ENCODE measurements at places on chromosomes 6 and 20. TPM values are rescaled to one million over a fixed set of nuclear protein-coding genes. Genes with fewer than 3 reads are reported as not detected.

MYCT1 gene
- total RNA-seq = 2.0 TPM

DNA sequence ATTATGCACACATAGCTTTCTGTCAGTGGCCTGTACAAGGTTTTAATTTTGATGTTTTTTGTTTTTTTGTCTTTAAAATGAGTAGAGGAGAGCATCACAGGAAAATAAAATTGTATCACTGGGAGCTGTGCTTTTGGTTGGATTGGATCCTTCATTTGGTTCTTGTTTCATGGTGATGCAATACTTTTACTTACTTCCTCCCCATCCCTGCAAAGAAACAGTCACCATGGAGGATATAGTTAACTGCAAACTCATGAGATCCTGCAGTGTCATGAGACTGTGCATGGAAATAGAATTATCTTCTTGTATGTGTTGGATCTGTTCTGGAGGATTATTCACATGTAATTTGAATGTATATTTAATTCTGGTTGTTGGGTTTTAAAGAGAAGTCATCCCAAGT is 122.3 kb downstream of the JARID2 start:
- DNase-seq = no peak

DNA sequence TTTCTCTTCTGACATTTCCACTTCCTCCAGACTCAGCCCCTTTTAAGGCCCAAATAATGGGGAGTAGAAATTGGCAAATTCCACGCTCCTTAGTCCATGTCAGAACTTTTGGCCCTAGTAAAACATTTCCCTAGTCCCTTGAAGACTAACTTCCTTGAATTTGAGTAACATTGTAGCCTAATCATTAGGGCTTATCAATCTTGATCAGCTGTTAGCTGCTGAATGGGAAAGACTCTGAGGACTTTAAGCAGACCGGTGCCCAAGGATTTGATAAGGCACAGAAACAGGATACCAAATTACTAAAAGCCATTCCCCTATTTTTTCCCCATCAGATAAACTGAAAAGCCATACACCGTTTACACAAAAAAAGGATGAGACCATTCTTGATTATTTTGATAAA is 37.0 kb upstream of the ECI2 start:
- no peak for DNase-seq

GRCh38 chr20:1005452-1006027 is 3.4 kb upstream of the RSPO4 start:
- peak; percentile 69 for DNase-seq

GRCh38 chr6:123888771-123889513 is 85.3 kb downstream of the NKAIN2 start:
- DNase-seq = no peak

- no peak for DNase-seq
Observed at GRCh38 chr6:40774932-40775331, 187.8 kb upstream of the LRFN2 start.

- no peak for DNase-seq
Observed at GRCh38 chr6:1580109-1580508, 29.6 kb upstream of the FOXC1 start.

- no peak for DNase-seq
Observed at GRCh38 chr20:11302436-11302835, 615.3 kb upstream of the BTBD3 start.

FGD2 gene
- 0.44 TPM for total RNA-seq

DNA sequence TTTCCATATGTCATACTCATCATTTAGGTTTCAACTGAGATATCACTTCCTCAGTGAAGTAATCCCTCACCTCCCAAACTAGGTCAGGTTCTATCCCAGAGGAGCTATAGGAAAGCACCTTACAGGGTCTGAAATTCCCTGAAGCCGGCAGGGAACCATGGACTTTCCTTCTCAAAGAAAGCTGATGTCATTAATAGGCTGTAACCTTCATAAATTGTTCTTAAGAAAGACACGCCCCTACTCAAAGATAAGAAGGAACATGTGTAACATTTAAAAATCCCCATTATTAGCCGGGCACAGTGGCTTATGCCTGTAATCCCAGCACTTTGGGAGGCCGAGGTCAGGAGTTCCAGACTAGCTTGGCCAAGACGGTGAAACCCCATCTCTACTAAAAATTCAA is 50.0 kb upstream of the RNGTT start:
- DNase-seq = no peak

DYNLT2 gene
- total RNA-seq = 1.5 TPM

DNA sequence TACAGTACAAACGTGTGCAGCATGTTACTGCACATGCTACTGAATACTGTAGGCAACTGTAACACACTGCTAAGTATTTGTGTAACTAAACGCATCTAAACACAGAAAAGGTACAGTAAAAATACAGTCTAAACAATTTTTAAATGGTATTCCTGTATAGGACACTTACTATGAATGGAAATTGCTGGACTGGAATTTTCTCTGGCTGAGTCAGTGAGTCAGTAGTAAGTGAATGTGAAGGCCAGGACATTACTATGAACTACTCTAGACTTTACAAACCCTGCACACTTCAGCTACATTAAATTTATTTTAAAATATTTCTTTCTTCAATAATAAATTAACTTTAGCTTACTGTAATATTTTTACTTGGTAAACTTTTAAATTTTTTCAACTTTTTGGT is 225.0 kb upstream of the TENT5A start:
- no peak for DNase-seq

- DNase-seq = no peak
Observed at GRCh38 chr6:137645850-137646249, 151.7 kb upstream of the OLIG3 start.

- no peak for DNase-seq
Observed at GRCh38 chr6:34295721-34296120, 46.9 kb upstream of the SMIM29 start.

DNA sequence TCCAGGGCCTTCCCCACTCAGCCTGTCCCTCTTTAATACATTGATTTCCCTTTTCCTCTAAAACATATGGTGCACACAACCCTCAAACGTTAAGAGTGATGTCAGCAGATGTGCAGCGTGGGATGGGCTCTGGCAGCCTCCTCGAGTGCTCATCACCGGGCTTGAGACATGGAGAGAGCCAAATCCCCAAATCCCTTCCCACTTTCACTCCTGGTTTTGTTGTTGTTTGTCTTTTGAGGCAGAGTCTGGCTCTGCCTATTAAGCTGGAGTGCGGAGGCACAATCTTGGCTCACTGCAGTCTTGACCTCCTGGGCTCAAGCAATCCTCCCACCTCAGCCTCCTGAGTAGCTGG is 5.8 kb upstream of the PLTP start:
- DNase-seq = no peak

LINC00237 gene
- 0.78 TPM for total RNA-seq

DNA sequence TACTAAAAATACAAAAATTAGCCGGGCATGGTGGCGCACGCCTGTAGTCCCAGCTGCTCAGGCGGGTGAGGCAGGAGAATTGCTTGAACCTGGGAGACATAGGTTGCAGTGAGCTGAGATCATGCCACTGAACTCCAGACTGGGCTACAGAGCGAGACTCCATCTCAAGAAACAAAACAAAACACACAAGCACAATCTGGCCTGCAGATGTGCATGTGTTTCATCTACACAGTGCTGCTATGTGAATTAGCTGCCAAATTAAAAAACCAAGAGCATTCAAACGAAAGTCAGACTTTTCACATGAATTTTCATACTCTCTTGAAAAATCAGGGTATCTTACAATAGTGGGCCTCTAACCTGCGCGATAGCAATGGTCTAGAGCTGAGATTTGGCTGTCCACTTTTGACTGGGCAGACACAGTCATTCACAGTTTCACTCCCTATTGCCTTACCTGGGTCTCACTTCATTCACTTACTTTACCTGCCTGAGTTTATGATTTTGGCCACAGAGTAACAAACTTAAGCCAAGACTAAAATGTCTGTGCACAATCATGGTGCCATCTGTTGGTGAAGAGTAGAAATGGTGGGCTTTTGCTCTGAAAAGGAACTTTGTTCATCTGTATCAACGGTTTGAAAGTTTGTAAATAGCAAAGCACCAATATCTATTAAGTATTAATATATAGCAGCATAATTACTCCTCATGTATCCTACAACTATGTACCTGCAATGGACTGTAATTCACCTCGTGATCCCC is 138.5 kb upstream of the UST start:
- DNase-seq = no peak

GRCh38 chr20:62370807-62371587 is 3.9 kb upstream of the LAMA5 start:
- DNase-seq = no peak

GRCh38 chr6:38057994-38058393 is 238.5 kb downstream of the ZFAND3 start:
- DNase-seq = no peak

DNA sequence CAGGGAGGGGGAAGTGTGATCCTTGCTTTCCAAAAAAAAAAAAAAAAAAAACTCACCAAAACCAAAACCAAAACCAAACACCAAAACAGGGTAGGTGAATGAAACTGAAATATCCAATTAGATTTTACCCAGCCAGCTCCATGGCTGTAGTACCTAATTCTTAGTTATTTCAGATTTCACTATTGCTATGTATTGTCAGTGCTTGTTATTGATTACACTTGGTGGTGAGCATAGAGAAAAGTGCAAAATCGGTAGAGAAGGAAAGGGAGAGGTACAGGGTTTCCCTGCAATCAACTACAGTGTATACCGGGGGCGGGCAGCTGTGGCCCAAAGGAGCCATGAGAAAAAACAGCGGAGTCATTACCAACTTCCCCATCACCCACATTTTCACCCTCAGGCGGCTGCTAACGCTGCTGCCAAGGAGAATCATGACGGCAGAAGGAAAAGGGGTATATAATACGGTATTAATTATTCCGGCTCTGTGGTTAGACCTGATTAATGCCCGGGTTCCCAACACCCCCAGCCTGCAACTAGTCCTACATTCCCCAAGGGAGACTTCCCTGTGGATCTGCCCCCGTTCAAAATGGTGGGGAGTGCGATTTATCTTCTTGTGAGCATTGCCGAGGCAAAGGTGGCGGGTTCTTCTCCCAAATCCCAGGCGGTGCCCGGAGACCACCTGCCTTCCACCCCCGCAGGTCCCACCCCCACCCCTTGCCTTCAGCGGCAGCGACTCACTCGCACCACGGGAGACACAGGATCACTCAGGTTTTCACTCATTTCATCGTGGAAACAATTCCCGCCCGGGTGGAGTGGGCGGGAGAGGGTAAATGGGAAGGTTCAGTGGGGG is at the start of gene C6orf62:
TSS of gene C6orf62 (minus strand) at position 30 of the 847 bp plus-strand sequence. CDS start 486 bp downstream, outside the sequence.
- no peak for DNase-seq

GRCh38 chr6:139126931-139127330 is 7.9 kb upstream of the HECA start:
- no peak for DNase-seq

GRCh38 chr6:127997496-127998164 is 96.8 kb upstream of the THEMIS start:
- DNase-seq = no peak

DNA sequence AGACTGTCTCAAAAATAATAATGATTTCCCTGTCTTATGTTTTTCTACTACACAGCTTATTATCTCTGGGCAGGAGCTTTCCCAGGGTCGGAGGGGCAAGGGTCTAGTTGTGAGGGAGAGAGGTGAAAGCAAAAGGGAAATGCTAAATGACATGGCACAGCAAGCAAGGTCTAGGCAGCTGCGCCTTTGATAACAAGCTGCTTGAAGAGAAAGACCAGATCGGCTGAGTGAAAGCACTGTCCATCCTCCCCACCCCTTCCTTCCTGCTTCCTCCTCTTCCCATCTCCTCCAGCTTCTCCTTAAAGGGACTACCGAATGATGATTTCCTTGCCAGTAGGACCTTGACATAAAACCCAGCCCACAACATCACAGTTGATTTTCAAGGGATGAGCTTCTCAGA is 158.1 kb upstream of the AKAP12 start:
- DNase-seq = no peak

DNA sequence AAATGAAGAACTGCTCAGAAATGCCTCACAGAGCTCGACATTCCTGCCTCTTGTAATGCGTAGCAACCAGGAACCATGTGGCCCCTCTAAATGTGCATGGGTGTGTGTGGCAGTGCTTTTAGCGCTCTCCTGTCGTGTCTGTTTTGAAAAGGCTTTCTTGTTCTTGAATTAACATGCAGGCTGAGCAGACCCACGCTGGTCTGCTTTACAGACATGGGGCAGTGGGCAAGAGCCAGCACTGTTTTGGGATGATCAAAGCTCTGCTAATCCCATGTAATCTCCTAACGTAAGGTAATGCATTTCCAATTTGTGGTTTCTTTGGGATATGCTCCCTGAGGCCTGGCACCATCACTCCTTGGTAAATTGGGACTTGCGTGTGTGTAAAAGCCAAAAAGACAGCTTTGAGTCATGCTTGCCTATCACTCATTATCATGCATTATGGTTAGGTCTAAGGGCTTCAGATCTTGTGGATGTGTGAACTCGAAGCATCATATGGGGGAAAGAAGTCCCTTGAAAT is 11.8 kb downstream of the RIPOR2 start:
- peak; percentile 30 for DNase-seq

GRCh38 chr6:103872678-103873077 is 987.0 kb downstream of the HACE1 start:
- no peak for DNase-seq

STMND1 gene
- total RNA-seq = not detected

PKIB gene
- total RNA-seq = 24.6 TPM

GRCh38 chr6:12779772-12780171 is 63.2 kb downstream of the PHACTR1 start:
- no peak for DNase-seq

IRF4 gene
- 2.2 TPM for total RNA-seq

DNA sequence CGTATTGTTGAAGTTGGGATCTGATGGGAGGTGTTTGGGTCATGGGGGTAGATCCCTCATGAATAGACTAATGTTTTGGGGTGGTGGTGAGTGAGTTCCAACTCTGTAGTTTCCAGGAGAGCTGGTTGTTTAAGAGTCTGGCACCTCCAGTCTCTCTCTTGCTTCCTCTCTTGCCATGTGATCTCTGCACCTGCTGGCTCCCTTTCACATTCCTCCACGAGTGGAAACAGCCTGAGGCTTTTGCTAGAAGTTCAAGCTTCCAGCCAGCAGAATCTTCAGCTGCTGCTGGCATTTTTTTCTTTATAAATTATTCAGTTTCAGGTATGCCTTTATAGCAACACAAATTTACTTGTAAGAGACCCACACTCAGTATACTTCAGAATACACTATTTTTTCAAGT is 1021.6 kb downstream of the EYS start:
- no peak for DNase-seq

- no peak for DNase-seq
Observed at GRCh38 chr6:112187736-112188135, 66.6 kb downstream of the LAMA4 start.

HTR1B gene
- total RNA-seq = 1.5 TPM

SYTL3 gene
- 0.27 TPM for total RNA-seq

GRCh38 chr6:6751266-6751596 is 162.7 kb downstream of the LY86 start:
- no peak for DNase-seq

DNA sequence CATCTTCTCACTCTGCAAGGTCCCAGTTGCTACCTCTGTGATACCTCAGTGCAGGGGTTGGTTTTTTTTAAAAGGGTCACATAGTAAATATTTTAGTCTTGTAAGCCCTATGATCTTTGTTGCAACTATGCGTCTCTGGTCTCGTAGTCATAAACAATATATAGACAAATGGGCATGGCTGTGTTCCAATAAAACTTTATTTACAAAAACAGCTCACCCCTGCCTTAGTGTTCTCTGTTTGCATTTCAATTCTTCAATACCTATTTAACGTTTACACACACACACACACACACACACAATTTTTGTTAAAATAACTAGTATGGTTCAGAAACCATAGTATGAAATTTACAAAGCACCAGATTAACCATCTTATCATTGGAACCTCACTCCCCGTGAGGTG is 216.8 kb downstream of the PREX1 start:
- no peak for DNase-seq

- peak; percentile 79 for DNase-seq
Observed at GRCh38 chr6:12637960-12638641, 78.5 kb upstream of the PHACTR1 start.

GRCh38 chr6:30754631-30755030 is 10.3 kb upstream of the IER3 start:
- no peak for DNase-seq
